Articular chondrocyte of knee joint (primary cell): ENCODE measurements at places on chromosomes 11 and 22. TPM values are rescaled to one million over a fixed set of nuclear protein-coding genes. Genes with fewer than 3 reads are reported as not detected.

The GLYATL1 gene
- 0.13 and 0.43 TPM in 2 replicates for total RNA-seq

The MISFA gene
- total RNA-seq, result 0.43 and 0.78 TPM in 2 replicates

The RANGAP1 gene
- total RNA-seq, result 41.6 and 57.7 TPM in 2 replicates

The APOA4 gene
- total RNA-seq, result not detected in 2 replicates

The CRYBB2 gene
- not detected in 2 replicates for total RNA-seq

The SNX19 gene
- 92.6 and 114 TPM in 2 replicates for total RNA-seq

The SC5D gene
- total RNA-seq, result 48.5 and 56.7 TPM in 2 replicates

The MED19 gene
- total RNA-seq, result 13.7 and 15.4 TPM in 2 replicates

The GRAP2 gene
- total RNA-seq, result not detected in 2 replicates

The LARGE1 gene
- total RNA-seq, result 12.2 and 12.6 TPM in 2 replicates

The CTSW gene
- 0.13 TPM in 1 of 2 replicates, not detected in the other for total RNA-seq

The INS gene
- not detected in 2 replicates for total RNA-seq

The UBQLNL gene
- total RNA-seq, result 0.39 and 0.65 TPM in 2 replicates

The CNTF gene
- total RNA-seq, result 1.5 and 3.7 TPM in 2 replicates

The MPZL3 gene
- total RNA-seq, result 3.0 and 6.9 TPM in 2 replicates

The SLC5A1 gene
- total RNA-seq, result not detected in 2 replicates

The LSP1 gene
- 84.1 and 94.5 TPM in 2 replicates for total RNA-seq

The TEX54 gene
- total RNA-seq, result not detected in 2 replicates

The MRGPRE gene
- total RNA-seq, result 0.54 and 0.78 TPM in 2 replicates

The C2CD3 gene
- total RNA-seq, result 12.3 and 14.8 TPM in 2 replicates

The PRR33 gene
- under 0.01 TPM in 1 of 2 replicates, not detected in the other for total RNA-seq

The TMEM138 gene
- total RNA-seq, result 22.3 and 31.6 TPM in 2 replicates

The NAA40 gene
- 12.2 and 14.5 TPM in 2 replicates for total RNA-seq

The SLC22A8 gene
- total RNA-seq, result not detected in 2 replicates

The CHRNA10 gene
- 0.43 and 1.3 TPM in 2 replicates for total RNA-seq

The TST gene
- total RNA-seq, result 14.8 and 17.5 TPM in 2 replicates

The PRG3 gene
- not detected in 2 replicates for total RNA-seq

The ADM gene
- total RNA-seq, result 447 and 882 TPM in 2 replicates

The TRMT112 gene
- total RNA-seq, result 109 and 165 TPM in 2 replicates

The OR6A2 gene
- total RNA-seq, result 0.52 and 0.76 TPM in 2 replicates

The YPEL1 gene
- 1.9 and 2.0 TPM in 2 replicates for total RNA-seq

The OR5B3 gene
- total RNA-seq, result not detected in 2 replicates

The PGR gene
- total RNA-seq, result 0.26 and 0.86 TPM in 2 replicates

The OR5L2 gene
- not detected in 2 replicates for total RNA-seq

The FHIP1B gene
- total RNA-seq, result 11.8 TPM in 2 replicates

The NTM gene
- total RNA-seq, result 3.4 and 11.8 TPM in 2 replicates

The HBE1 gene
- not detected in 2 replicates for total RNA-seq

The GAB4 gene
- not detected in 2 replicates for total RNA-seq

The OR5J2 gene
- not detected in 2 replicates for total RNA-seq

The IFITM1 gene
- total RNA-seq, result 44.9 and 51.7 TPM in 2 replicates

The HBB gene
- total RNA-seq, result not detected in 2 replicates

The TMPRSS4 gene
- under 0.01 TPM in 1 of 2 replicates, not detected in the other for total RNA-seq

The C11orf42 gene
- total RNA-seq, result not detected in 2 replicates

The ACRV1 gene
- total RNA-seq, result 0.11 TPM in 1 of 2 replicates, not detected in the other

The EFCAB6 gene
- 5.9 and 8.2 TPM in 2 replicates for total RNA-seq

The RFPL2 gene
- total RNA-seq, result not detected in 2 replicates

The NXPE4 gene
- total RNA-seq, result not detected in 2 replicates

The SHISA8 gene
- total RNA-seq, result not detected in 2 replicates

The ESAM gene
- total RNA-seq, result 0.13 and 0.54 TPM in 2 replicates

The WDR74 gene
- total RNA-seq, result 23.8 and 26.1 TPM in 2 replicates

The LAYN gene
- 61.5 and 62.7 TPM in 2 replicates for total RNA-seq
